Astrocyte of the hippocampus (primary cell): ENCODE measurements at places on chromosomes 3 and 15.

DNA sequence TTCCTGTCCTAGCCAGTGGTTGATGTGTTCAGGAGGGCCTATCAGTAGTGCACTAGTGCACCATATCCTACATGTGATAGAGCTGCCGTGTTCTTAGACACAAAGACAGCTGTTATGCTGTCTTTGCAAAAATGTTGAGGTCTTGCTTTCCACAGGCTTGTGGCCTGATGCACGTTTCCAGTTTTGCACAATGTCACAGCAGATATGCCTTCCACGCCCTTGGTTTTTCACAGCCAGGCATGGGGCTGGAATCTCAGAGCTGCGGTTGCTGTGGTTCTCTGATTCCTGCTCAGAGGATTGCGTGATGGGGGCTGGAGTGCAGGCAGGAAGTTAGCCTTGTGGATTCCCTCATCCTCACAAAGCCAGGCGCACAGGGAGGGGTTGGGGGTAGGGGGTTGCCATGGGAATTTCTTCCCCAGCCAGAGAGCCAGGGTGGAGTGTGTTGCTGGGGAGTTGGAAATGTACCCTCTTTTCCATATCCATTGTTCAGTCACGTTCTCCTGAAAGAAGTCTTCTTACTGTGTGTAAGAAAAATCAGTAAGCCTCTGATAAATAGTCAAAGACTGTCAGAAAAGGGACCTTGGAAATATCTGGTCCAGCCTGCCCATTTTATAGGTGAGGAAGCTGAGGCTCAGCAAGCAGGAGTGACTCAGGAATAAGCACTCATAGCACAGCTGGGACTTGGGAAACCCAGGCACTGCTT, 79.4 kb downstream of the SMAD3 start:
- peak; percentile 89 for DNase-seq

- DNase-seq, result no peak
Measured at GRCh38 chr15:33636234-33636633, 325.5 kb downstream of the RYR3 start.

GRCh38 chr15:81410318-81410753, 36.3 kb upstream of the TMC3 start:
- DNase-seq, result peak; percentile 78

- DNase-seq, result no peak
Measured at GRCh38 chr3:33954956-33955355, 156.5 kb downstream of the PDCD6IP start.

GRCh38 chr3:116643001-116643400, 66.6 kb upstream of the TUSC7 start:
- no peak for DNase-seq

GRCh38 chr3:20421-20820, 176.1 kb upstream of the CHL1 start:
- DNase-seq, result no peak

- DNase-seq, result no peak
Measured at GRCh38 chr3:56297281-56297840, 170.9 kb downstream of the ERC2 start.

DNA sequence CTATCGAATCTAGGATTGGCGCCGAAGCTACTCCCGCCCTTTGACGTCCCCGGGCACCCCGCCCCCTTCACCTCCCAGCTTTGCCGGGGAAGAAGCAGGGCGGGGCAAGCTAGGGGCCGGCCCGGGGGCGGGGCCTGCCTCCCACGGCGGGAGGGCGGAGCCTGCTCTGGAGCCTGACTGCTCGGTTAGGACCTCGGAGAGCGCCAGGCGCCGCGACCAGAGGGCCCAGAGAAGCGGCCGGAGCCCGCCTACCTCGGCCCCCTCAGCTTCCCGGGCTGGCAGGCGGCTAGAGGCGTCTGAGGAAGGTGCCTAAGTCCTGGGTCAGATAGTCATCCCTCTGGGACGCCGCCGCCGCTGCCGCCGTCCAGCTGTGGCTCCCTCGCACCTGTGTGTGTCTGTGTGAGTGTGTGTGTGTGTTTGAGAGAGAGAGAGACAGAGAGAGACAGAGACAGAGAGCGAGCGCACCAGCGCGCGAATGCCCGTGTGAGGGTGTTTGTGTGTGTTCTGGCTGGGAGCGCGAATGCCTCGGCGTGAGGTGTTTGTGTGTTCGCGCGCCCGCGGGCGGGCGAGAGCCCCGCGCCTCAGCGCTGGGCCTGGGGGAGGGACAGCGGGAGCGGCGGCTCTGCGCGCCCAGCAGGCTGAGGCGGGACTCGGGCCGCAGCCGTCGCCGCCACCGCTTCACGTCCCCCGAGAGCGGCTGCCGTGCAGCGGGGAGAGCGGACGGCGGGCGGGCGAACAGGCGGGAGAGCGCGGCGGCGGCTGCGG, at the start of gene STXBP5L:
STXBP5L (plus strand) TSS at position 176 of the 765 bp plus-strand sequence. CDS start 1,374 bp downstream, outside the sequence.
- DNase-seq, result peak; percentile 91

- no peak for DNase-seq
Measured at GRCh38 chr3:123047062-123047319, 19.4 kb upstream of the SEMA5B start.

DNA sequence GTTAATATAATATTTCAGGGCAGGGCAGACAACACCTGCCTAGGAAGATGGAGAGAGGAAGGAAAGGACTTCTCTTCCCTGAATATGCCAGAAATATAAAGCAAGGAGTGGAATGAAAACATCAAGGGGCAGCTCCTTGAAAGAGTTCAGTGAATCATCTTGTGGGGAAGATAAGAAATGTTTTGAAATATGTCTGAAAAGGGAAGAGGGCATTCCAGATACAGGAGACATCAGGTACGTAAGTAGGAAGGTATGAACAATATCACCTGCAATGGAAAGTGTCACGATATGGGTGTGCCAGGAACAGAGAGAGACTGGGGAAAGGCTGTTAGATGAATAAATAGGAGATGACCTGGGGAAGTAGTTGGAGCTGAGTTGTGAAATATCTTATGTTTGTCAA, 75.8 kb upstream of the WDR72 start:
- no peak for DNase-seq

DNA sequence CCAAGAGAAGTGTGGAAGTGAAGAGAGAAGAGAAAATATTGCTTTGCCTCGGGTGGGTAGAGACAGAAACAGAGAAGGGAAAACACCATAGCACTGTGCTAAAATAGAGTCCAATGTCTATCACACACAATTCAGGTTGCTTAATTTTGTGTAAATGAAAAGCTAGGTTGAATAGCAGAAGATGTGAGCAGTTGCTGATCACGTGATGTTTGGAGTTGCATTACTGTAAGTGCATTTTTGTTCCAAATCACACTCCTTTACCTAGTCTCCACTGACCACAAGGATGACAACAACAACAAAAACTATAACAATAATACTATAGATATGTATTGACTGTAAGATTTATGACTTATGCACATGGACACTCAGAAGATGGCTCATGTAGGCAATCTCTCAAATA, 683.2 kb downstream of the AGBL1 start:
- DNase-seq, result no peak

GRCh38 chr15:70018646-70019600, 78.8 kb downstream of the TLE3 start:
- DNase-seq, result no peak

DNA sequence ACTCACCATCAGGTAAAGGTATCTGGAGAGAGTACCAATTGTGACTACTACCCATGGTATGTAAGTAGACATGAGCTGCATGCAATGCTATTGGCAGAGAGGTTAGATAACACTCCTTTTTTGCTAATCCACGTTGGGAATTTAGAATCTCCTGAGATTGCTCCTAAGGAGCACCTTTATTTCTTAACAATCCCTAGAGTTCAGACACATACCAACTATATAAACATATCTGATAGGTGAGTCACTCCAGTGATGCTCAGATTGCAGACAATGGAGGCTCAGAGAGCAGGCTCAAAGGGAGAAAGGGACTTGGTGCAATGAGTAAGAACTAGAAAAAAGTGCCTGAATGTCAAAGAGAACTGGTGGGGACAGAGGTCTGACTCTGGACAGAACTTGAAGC, 47.0 kb upstream of the LRRFIP2 start:
- DNase-seq, result peak; percentile 77

- DNase-seq, result peak; percentile 92
Measured at GRCh38 chr3:62007036-62007435, 366.3 kb downstream of the FEZF2 start.
